Stimulated activated CD8-positive, alpha-beta memory T cell treated with anti-CD3 and anti-CD28 coated beads, Interleukin-7, amount 100 ng/mL, for 48 hours (primary cell): ENCODE measurements at places on chromosomes 6 and 20.

DNA sequence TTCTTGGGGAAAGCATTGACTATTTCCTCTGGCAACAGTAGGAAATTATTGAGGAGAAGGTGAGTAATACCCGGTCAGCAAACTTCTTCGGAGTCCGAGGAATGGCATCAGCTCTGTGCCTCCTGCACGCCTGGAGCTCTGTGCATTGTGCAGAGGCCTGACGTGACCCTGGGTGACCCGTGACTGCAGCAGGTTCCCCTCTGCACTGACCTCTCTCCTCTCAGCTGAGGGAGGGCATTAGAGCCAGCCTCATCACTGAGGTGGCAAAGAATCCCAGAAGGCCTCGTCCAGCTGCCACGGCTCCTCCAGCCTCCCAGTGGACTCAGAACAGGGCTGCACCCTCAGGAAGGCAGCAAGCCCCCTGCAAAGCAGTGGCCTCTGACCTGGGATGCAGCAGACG, 502.9 kb downstream of the CD83 start:
- DNase-seq = no peak

DNA sequence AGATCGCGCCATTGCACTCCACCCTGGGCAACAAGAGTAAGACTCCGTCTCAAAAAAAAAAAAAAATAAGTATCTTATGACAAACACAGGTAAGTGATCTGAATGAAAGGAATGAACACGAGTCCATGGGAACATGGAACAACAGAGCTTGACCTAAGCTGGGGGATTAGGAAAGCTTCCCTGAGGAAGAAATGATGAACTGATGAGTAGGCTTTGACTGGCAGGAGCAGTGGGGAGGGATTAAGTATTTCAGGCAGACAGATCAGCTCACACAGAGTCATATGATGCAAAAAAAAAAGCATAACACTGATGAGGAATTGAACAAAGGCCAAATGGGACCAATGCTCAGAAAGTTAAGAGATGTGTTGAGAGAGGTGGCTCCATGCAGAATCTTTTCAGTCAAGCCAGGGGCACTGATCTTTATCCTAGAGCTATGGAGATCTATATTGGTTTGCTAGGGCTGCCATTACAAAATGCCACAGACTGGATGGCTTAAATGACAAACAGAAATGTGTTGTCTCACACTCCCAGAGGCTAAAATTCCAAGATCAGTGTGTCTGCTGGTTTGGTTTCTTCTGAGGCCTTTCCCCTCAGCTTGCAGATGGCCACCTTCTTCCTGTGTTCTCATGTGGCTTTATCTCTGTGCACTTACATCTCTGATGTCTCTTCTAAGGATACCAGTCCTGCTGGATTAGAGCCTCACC, 85.6 kb downstream of the ANKRD6 start:
- no peak for DNase-seq

- no peak for DNase-seq
Measured at GRCh38 chr6:32164295-32164694, at the start of gene EGFL8. Gene EGFL8 (plus strand): TSS chr6:32164595. CDS start chr6:32166166, 1,571 bp downstream.

DNA sequence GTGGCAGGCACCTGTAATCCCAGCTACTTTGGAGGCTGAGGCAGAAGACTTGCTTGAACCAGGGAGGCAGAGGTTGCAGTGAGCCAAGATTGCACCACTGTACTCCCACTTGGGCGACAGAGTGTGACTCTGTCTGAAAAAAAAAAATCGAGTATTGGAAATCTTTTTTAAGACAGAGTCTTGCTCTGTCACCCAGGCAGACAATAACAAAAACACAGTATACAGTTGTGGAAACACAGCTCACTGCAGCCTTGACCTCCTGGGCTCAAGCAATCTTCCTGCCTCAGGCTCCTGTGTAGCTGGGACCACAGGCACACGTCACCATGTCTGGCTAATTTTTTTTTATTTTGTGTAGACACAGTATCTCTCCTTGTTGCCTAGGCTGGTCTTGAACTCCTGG, 15.0 kb downstream of the NANP start:
- DNase-seq = no peak

DNA sequence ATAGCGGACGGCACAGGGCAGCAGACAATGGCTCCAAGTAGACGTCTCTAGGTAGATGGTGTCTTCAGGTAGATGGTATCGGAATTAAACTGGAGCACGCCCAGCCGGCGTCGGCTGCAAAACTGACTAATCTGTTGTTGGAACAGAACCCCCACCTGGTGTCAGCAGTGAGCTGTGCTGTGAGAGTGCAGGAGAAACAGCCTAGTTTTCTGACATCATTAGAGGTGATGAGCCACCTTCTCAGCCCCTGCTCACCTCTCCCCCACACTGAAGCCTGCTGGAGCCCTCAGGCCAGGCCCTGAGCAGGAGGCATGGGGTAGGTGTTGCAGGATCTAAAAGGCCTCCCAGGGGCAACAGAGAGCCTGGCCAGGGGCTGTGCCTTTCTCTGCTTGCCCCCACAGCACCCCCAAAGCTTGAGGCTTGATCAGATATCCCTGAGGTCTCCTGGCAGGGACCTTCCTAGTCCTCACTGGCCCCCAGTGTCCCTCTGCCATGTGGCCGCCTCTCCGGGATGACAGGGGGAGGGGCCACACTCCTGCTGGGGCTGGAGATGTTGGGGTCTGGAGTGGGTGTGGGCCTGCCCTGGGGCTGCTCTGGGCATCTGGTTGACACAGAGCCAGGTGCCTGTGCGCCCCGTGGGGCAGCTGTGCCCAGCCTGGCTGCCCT, 6.9 kb upstream of the HELZ2 start:
- DNase-seq = peak; percentile 66

GRCh38 chr6:31567531-31568370, 4.3 kb upstream of the LTA start:
- no peak for DNase-seq

- DNase-seq = no peak
Measured at GRCh38 chr6:121504227-121504626, 68.8 kb downstream of the GJA1 start.

- no peak for DNase-seq
Measured at GRCh38 chr20:47027042-47027441, 132.4 kb downstream of the EYA2 start.

- no peak for DNase-seq
Measured at GRCh38 chr20:46700481-46700880, 9.0 kb upstream of the SLC2A10 start.

DNA sequence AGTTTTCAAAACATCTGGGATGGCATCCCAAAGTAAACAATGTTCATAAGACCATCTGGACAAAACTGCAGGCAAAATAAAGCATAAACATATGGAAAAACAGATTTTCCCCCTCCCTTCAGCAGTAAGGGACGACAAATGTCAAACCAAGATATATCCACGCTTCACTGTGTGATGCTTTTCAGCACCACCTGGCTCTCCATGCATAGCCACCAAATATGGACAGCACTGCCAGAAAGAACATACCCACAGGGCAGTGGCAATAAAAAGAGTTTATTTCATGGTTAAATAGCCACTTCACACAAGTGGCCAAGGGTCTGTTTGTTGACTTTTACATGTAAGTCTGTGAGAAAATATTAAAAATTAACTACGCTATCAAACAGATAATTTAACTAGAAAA, 23.1 kb downstream of the USP45 start:
- no peak for DNase-seq

- no peak for DNase-seq
Measured at GRCh38 chr6:140379919-140380318, 1005.5 kb upstream of the CITED2 start.

DNA sequence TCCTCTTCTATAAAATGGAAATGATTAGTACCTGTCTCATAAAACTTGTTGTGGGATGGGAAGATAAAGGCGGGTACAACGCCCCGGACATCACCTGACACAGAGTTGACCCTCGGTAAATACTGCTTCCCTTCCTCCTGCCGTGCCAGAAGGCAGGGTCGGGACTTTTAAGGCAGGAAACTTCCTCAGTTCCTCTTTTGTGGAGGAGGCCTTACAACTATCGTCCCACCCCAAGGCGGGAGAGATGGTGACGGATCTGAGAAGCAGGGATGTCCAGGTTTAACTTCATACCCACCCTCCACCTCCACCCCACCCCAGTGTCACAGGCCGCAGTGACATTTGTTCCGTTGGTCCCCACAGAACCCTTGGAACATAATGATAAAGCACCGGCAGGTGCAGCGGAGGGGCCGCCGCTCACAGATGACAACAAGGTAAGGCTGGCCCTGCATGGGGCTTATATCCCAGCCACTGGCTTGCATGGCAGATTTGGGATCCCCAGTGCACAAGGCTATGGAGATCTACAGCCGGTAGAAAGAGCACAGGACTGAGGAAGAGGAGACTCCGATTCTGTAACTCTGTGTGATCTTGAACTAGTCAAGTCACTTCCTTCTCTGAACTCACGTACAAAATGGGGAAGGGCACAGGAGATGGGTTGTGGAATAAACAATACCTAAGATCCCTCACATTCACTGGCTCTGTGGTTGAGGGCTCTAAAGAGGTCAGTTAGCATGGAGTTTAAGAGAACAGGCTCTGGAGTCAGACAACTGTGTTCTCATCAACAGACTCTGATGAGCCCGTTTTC, 764 bp downstream of the DNTTIP1 start:
- DNase-seq = no peak
